ENCODE measurements at places on chromosomes 16 and 17.
A peak's percentile ranks its signal among the peaks of the same experiment; 100 is the strongest.

DNA sequence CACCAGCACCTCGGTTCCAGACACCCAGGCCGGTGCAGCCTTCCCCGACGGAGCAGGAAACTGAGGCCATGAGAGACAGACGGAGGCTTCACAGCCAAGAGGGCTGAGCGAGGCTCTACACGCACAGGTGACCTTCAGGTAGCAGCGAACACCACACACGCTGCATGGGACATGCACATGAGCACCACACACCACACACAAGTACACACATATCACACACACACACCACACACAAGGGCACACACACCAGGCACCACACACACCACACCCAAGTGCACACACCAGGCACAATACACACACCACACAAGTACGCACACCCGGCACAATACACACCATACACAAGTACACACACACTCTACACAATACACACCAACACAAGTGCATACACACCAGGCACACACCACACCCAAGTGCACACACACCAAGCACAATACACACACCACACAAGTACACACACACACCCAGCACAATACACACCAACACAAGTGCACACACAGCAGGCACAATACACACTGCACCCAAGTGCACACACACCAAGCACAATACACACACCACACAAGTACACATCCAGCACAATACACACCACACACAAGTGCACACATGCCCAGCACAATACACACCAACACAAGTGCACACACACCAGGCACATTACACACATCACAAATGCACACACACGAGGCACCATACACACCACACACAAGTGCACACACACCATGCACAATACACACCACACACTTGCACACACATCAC is 33.4 kb upstream of the ZNF469 start:
- DNase-seq: no peak

- DNase-seq: no peak
Observed at GRCh38 chr17:79690466-79690865, 40.3 kb upstream of the ENPP7 start.

DNA sequence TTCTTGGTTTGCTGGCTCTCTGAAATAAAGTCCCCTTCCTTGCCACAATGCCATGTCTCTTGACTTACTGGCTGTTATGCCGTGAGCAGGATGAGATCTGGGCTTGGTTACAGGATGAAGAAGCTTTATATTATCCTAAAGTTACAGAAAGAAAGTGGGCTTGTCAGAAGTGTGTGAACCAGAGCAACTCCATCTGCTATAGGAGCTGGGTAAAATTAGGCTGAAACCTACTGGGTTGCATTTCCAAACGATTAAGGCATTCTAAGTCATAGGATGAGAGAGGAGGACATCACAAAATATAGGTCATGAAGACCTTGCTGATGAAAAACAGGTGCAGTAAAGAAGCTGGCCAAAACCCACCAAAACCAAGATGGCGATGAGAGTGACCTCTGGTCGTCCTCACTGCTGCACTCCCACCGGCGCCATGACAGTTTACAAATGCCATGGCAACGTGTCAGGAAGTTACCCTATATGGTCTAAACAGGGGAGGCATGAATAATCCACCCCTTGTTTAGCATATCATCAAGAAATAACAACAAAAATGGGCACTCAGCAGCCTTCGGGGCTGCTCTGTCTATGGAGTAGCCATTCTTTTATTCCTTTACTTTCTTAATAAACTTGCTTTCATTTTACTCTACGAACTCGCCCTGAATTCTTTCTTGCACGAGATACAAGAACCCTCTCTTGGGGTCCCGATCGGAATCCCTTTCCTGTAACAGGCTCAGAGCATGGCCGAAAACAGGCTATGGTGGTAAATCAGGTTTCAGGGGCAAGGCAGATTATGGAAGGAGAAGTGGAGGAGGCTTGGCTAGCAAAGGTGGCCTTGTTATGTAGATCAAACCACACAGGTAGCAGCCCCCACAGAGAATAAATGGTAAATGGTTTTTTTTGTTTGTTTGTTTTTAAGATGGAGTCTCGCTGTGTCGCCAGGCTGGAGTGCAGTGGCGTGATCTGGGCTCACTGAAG is 81.3 kb upstream of the C16orf82 start:
- DNase-seq: no peak

DNA sequence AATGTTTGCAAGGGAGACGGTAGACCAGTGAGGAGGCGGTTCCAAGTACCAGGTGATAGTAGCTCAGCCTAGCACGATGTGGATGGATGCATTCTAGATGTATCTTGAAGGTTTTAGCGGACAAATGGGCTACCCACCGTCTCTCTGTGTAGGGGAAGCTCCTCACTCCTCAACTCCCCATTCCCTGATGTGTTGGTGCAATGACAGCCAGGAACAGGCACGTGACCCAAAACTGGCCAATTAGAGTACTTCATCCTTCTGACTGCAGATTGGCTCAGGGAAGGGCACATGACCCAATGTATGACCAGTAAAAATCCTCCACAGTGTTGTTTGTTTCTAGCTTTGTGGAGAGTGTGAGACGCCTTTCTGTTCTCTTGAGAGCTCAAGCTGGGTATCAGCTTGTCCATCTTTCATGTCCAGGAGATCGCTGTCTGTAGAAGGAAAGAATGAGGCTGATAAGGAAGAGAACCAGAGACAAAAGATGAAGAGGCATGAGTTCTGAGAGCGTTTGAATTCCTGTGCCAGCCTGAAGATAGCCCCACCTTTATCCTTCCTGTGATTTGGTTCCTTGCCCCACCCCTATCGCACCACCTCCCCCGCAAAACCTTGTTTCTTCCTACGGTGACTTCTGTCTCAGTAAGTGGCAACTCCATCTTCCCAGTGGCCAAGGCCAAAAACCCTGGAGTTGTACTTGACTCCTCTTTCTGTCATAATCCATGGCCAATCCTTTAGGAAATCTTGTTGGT is 2.3 kb upstream of the BORCS6 start:
- peak; percentile 96 for DNase-seq

DNA sequence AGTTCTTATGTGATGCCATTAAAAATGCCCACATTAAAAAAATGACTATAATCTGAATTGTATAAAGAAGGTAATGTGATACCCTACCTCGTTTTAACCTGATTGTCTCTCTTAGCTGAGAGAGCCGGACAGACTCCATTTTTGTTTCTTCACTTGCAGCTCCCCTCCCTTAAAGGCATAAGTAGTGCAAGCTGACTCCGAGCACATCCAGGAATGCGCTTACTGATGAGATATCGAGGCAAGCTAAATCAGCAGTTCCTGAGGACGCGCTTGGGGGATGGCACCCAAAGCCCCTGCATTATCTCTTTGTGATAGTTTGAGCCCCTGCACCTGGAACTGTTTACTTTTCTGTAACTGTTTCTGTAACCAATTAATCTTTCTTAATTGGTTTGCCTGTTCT is 6.3 kb downstream of the KRT24 start:
- DNase-seq: peak; percentile 18

DNA sequence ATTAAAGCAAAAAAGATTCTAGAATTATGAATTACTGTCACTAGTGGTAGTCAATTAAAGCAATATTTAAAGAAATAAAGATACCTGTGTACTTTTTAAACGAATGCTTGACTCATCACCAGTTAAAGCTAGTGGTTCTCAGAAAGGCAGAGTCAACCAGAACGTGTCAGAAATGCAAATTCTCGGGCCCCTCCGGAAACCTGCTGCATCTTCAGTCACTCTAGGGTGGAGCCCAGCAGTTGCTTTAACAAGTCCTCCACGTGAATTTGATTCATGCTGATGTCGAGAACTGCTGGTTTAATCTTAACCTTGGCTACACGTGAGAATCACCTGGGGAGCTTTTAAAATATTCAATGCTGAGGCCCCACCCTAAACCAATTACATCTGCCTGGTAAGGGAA is 169.8 kb upstream of the SDK2 start:
- DNase-seq: no peak

GRCh38 chr16:69171325-69172084 is 15.5 kb upstream of the SNTB2 start:
- no peak for DNase-seq

- no peak for DNase-seq
Observed at GRCh38 chr17:79850571-79851460, 11.6 kb upstream of the CBX4 start.

DNA sequence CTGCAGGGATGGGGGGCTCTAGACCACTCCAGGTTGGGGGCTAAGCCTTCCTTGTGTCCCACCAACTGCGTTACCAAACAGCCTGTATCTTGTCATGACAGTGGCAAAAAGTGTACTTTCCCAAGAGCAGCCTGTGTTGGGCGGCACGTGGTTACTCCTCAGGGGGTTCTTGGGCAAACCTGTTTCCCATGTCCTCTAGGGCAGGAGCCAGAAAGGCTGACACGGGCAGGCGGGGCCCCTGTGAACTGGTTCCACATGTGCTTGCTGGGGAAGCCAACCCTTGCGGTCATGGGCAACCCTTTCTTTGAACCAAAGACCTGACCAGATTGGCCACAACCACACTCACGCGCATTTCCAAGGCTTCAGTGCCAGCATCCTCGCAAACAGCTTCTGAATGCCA is 228.5 kb downstream of the RBFOX3 start:
- DNase-seq: no peak

- DNase-seq: no peak
Observed at GRCh38 chr17:9905902-9906301, 831 bp upstream of the RCVRN start.

DNA sequence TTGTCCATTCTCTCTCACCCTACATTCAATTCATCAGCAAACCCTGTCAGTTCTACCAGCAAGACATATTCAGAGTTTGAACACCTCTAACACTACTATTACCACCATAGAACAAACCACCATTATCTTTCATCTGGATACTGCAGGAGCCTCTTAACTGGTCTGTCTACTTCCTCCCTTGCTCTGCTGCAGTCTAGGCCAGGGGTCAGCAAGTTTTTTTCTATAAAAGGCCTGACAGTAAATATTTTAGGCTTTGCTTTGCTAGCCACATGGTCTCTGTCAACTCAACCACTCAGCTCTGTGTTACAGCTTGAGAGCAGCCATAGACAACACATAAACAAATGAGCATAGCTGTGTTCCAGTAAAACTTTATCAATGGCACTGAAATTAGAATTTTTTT is 13.8 kb downstream of the KCTD19 start:
- DNase-seq: no peak

- no peak for DNase-seq
Observed at GRCh38 chr16:79261481-79261940, 339.0 kb downstream of the MAF start.

DNA sequence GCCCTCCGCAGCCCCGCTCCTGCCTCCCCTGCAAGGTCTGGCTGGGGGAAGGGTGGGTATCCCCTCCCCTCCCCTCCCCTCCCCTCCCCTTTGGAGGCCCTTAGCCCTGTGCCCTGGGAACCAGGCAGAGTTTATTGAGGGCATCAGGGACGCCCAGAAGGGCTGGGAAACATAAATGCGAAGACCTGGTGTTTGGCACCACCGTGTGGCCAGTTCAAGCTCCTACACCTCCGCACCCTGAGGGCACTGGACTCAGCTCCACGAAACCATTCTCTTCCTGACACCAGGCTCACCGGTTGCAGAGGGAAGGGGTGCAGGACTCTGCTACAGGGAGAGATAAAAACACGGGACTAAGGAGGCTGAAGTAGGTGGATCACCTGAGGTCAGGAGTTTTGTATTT is 1.0 kb upstream of the AIPL1 start:
- peak; percentile 58 for DNase-seq

DNA sequence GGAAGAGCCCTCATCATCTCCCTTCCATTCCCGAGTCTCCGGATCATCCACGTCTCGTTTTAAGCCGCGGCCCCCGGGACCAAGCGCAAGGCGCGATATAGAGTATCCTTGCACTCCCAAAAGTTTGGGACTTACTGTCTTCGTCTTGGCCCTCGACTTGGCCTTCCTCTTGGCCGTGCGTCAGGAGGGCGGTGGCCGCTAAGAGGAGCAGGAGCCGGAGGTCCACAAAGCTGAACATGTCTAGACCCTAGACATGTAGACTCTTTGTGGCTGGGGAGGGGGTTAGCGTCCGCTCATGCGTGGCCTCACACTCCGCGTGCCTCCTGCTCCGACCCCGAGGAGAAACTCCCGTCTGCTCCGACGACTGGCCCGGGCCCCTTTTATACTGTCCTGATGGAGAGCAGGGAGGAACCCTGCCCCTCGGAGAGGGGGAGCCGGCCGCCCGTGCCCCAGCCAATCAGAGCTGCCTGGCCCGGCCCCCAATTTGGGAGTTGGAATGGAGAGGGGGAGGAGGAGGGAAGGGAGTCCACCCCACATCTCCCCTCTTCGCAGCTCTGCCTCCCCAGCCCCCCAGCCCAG is at the start of gene COL1A1:
Gene COL1A1, minus strand, starts transcription at position 356 of the 579 bp plus-strand sequence. Its CDS starts 118 bp downstream, at position 238.
- no peak for DNase-seq

DNA sequence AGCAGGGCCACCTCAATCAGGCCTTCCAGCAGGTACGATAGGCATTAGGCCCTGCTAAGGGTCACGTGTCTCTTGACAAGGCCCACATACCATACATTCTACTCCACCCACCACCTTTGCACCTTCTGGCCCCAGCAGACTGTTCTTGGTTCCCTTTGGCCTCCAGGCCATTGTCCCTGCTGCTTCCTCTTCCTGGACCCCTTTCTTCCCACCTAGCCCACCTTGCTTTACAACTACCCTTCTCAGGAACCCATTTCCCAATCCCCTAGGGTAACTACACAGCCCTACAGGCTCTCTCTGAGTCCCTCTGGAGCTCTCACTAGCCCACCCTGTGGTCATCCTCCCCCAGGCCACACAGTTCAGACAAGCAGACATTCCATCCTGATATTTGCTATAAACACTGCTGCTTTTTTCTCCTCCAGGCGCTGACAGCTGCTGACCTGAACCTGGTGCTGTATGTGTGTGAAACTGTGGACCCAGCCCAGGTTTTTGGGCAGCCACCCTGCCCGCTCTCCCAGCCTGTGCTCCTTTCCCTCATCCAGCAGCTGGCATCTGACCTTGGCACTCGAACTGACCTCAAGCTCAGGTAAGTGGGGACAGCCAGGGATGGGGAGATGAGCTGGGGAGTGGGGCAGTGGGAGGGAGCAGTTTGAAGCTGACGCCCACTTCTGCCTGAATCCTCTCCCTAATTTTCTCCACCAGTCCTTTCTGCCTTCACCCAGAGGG is 1.4 kb upstream of the NRN1L start:
- DNase-seq: no peak

Data from NCI-H1105 (cell line).